ENCODE measurements at places on chromosomes 6 and 20.

DNA sequence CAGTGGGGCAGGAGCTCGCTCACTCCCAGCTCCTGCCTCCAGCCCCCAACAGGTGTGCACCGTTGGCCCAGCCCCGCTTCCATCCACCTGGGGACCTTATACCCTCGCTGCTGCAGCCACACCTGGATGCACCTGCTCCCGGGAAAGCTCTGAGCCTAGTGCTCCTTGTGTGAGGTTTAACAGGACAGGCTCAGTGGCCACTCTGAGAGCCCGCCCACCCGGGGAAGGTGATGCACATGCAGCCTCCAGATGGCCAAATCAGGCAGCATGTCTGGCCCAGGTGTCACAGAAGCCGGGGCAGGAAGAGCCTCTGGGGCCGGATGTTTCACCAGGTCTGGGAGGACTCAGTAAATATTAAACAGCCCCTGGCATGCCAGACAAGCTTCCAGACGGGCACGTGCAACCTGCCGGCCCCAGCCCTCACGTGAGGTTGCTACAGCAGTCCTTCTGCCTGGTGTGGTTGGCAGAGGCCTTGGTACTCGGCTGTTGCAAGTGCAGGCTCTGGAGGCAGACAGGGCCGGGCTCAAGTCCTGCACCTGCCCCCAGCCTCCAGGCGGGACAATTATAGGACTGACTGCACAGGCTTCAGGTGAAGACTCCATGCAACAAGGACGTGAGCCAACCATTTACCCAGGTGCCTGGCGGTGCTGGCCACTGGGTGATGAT is 66.9 kb downstream of the RIPOR3 start:
- peak; percentile 25 for DNase-seq

DNA sequence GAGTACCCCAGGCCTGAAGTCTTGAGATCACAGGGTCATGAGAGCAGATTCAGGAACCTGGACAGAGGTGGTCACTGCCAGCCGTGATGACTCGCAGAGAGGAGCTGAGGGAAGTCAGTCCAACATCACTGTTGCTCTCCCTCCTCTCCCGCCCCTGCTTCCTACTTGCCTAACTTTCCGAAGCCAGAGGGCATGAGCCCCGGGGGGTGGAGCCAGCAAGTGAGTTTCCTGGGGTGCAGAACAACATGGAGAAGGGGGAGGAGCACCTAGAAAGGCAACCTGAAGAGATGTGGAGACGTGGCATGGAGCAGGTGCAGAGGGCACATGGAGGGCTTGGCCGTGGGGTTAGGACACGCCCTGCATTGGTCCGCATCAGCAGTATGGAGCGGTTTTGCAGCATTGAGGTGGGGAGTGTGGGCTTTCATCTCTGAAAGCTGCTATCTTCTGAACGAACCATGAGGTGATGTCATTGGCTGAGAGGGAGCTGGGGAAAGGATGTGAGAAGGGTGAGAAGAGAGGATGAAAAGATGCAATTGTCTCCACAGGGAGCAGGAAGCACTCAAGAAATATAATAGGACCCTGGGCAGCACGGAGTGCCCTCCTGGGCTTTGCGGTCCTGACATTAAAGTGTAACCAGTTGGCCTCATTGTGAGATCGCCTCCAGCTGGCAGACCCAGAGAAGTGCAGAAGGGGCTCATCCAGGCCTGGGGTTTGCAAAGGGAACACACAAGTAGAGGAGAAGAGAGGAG is 25.0 kb downstream of the GDAP1L1 start:
- DNase-seq, result no peak

DNA sequence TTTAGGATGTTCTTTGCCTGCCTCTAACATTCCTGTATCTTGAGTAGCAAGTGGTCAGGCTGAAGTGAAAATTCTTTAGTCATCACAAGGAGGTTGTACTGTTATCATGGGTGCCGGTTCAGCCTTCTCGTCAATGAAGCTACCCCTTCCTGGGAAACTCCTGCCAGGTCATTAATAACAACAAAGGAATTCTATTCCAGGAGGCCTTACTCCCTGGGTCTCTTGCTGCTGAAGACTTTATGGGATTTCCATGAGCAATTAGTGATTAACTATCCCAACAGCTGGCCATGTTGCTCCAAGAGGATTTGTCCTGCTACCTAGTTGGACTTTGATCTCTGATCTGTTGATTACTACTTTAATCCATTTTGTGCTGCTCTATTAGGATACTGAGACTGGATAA is 62.7 kb upstream of the ELOVL5 start:
- DNase-seq, result no peak

DNA sequence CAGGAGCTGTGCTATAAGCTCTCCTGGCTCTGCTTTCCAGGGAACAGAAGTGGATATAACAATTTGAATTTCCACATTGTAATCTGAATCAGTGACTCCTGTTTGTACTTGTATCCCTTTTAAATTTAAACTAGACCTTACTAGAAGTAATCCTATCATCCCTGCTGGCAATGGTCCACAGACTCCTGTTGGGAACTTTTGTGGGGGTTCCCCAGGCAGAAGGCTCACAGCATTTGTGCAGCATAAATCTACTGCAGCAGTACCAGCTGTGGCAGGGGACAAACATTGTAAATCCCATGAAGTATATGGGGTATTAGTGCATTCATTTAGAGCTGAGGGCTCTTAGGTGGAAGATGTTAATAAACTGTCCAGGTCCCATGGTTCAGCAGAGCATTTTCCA is 12.0 kb upstream of the PDCD2 start:
- no peak for DNase-seq

GRCh38 chr6:115643762-115644161 is 416.9 kb downstream of the FRK start:
- DNase-seq, result no peak

DNA sequence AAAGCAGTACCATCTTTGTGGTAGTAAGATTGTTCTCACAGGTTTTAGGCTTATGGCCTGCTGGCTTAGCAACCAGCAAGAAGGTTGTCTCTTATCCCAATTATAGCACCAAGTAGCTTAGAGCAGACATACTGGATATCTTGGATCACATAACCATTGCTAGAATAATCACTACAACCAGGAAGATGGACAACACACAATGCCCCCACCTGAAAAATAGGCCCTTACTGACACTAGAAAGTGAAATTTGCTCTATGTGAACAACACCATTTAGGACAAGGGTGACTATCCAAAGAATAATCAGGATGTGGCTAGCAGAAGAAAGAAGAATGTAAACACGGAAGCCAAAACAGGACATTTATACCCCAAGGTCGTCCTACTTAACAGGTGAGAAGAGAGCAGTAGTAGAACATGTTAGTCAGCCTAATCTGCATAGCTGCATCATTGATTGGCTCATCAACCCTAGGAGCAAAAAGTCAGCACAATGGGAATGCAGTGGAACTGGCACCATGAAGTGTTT is 172.7 kb upstream of the MARCKS start:
- no peak for DNase-seq

- DNase-seq, result no peak
Observed at GRCh38 chr6:16168858-16169257, 40.0 kb downstream of the MYLIP start.

DNA sequence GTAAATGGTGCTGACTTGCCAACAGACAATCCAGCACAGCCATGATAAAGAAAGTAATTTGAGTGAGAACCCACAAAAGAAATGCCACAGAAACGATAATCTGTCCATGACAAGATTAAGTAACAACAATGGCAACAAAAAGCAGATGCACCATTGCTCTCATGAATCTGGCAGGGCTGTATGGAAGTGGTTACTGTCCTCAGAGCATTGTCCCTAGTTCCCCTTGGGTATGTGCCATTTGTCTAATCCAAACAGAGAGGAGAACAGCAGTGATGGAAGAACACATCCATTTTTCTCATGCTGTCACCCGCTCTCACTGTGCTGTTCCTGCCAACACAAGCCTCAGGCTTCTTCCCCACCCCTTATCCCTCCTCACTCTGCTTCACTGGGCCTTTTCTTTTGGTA is 65.8 kb downstream of the REV3L start:
- DNase-seq, result peak; percentile 38

Measured in D341Med (cell line).